Stimulated activated CD8-positive, alpha-beta memory T cell treated with anti-CD3 and anti-CD28 coated beads, Interleukin-4, amount 100 ng/mL, for 1 hour (primary cell): ENCODE measurements at places on chromosomes 4 and X.

GRCh38 chrX:124605511-124605910 is 259.1 kb downstream of the SH2D1A start:
- no peak for DNase-seq

GRCh38 chr4:151284534-151285245 is 7.7 kb downstream of the PRSS48 start:
- no peak for DNase-seq

DNA sequence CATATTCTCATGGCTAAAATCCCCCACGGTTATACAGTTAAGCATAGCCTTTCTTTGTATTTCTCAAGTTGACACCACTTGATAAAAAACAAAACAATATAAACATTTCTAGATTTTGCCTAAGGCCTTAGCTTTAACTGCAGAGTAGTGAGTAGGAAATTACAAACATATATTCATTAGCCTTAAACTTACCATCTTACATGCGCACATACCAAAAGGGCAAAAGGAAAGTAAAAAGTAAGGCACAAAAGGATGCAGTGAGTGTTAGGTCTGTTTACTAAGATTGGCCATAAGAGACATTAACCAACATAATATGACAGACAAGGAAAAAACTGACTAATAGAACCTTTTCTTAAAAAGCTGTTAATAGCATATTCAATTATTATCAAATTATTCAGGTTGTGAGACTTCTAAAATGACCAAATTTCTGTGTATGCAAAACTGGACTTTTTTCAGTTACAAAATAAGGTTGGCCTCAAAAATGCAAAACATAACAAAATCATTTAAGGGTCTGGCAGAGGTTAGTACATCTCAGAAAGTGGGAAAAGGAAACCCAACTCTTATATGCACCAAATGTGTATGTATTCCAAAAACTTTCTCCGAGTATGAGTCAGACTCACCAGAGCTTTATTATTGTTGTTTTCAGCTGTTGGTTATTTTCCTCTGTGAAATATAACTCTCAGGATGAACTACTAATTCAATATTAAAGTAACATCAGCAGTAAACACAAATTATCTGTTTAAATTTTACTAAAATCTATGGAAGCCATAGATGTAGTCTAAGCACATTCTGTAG is 39.9 kb downstream of the SEPSECS start:
- no peak for DNase-seq

DNA sequence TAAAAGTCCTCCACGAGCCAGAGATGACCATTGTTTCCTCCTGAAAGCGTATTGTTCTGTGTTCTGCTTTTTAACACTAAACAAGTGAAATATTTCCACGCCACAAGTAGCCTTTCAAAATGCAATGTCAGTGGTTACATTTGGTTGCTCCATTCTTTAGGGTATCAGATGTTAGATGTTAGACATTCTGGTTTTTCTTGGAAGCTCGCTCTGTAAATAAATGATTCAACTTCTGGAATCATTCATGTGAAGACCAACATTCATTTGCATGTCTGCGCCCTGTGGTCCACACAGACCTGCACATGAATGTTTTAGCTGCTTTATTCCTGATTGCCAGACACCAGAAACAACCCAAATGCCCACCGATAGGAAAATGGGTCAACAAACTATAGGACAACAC is 38.0 kb upstream of the HELT start:
- DNase-seq = no peak

GRCh38 chr4:20618731-20619130 is 81.5 kb upstream of the PACRGL start:
- no peak for DNase-seq

DNA sequence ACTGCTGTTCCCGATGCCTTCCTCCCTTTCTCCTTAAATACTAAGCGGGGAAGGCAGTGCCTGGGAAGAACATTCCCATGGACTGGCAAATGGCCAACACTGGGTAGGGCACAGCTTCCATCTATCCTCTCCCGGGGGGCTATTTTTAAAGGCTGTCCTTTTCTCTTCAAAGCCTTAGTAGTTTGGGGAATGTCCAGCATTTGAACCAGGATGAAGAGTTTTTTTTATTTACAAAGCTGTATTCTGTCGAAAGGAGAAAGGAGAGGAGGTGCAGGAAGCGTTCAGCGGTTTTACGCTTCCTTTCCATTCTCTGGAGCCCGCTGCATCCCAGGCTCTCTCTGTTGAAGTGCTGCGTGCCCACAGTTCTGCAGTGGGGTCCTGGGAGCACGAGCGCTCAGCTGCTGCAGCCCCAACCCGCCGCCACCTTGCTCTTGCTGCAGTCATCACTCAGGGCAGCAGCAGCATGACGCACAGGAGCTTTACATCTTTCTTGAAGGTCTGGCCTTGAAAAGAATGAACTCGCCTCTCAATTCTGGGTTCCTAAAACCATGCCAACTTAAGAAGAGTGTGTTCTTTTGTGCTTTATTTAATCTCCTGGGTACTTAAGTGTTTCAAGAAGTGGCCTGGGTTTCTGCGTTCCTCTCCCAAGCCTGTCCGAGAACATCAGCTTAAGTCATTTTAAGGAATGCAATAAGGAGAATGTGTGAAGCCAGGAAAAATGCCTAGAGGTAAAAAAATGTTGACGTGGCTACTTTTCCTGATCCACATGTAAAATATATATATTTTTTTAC is 427.2 kb downstream of the MAPK10 start:
- no peak for DNase-seq

DNA sequence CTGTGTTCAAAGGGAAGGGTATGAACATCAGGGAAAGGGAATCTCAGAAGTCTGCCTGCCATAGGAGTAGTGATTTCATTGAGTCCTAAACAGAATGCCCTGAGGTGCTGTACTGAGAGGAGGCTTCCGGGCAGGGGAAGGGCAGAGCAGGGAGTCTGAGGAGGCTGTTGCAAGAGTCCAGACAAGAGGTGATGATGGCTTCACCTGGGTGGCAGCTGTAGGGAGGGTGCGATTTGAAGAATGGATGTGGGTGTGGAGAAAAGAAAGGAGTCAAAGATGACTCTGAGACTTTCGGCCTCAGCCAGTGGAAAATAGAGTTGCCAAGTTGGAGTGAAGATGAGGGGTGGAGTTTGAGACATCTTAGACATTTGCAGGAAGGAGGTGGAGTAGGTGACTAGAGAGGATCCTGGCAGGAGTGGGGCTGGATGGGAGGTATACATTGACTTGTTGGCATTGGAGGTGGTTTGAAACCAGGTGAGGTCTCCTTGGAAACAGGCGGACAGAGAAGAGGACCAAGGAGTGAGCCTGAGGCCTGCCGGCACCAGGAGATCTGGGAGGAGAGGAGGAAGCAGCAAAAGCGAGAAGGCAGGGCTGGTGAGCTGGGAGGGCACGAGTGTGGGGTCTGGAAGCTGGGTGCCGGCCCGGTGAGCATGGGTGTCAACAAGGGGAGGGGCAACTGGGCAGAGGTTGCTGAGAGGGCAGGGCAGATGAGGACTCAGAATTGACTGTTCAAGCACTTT is 24.2 kb downstream of the TBC1D14 start:
- DNase-seq = no peak

- no peak for DNase-seq
Measured at GRCh38 chr4:181582595-181582994, 660.6 kb upstream of the TENM3 start.

DNA sequence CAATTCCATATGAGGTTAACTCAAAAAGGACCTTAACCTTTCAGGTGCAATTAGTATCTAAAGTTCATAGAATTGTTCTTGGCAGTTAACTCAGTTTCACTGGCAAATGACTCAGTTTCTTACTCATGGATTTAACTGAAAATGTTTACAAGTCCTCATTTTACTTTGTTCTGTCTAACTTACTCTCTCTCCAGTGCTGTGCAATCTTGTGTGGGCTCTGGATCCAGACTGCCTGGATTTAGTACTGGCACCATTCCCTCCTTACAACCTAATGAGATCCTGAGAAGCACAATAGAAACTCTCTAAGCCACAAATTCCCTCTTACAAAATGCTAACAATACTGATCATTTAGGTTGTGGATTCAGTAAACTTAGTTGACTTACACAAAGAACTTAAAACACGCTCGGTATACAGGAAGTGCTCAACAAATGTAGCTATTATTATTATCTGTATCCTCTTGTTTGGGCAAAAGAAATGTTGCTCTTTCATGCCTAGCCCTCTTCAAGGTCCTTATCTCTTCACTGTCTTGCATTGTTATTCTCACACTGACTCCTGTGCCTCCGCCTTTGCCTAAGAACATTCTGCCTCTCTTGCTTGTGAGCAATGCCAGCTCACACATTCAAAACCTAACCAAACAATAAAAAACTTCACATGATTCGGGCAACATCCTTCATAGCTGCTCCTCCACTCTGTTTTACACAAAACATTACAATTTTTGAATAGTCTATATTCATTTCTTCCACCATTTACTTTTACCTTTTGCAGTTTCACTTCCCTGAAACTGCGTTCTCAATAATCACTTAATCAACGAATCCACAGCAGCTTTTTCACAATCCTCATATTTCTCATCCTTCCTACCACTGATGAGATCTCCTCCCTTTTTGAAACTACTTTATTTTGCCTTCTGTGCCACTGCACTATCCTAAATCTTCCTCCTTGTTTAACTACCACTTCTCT is 91.8 kb downstream of the PDE5A start:
- no peak for DNase-seq

DNA sequence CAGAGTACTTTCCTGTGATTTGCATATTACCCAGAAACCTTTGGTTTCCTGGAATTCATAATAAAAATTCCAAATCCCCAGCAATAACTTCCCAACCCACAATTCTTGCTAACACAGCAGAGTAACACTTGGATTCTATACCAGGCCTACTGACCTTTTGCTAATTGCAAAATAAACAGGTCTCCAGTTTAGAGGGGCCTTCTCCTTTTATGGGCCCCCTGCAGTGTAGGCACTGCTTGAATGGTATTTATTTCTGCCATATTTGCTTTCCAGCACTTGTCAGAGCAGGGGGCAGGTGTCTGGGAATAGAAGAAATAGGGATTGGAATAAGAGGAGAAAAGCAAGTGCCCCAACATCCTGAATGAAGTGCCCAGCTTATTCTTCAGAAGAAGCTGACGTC is 25.3 kb upstream of the GPC3 start:
- no peak for DNase-seq

DNA sequence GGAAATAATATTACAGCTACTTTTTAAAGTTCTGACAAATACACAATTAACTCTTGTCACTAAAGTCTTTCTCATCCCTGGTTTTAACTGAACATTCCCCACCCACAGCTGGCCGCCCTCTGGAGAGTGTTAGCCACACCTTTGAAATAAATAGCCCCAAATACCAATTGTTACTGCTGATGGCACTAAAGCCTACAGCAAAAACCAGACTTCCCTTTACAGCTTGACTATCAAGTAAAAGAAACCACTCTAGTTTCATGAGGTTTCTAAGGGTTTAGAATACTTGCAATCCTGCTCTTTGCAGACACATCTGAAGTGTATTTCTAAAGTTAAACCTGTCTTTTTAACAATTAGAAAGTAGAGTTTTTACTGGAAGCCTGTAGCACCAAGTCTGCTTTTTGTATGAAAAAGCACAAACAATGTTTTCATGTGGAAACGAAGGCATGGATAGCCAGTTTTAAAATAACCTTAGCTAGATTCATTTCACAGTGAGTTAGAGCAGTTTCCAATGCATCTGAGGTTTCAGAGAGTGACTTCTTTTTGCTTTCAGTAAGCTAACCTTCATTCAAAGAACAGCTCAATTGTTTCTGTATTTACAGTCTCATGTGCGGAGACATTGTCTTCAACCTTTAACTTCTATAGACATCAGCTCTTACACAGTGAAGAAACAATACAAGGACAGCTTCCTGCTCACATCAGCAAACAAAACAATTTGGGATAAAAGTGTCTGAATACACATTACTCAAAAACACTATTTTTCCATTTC is 164.8 kb upstream of the VEGFC start:
- no peak for DNase-seq

DNA sequence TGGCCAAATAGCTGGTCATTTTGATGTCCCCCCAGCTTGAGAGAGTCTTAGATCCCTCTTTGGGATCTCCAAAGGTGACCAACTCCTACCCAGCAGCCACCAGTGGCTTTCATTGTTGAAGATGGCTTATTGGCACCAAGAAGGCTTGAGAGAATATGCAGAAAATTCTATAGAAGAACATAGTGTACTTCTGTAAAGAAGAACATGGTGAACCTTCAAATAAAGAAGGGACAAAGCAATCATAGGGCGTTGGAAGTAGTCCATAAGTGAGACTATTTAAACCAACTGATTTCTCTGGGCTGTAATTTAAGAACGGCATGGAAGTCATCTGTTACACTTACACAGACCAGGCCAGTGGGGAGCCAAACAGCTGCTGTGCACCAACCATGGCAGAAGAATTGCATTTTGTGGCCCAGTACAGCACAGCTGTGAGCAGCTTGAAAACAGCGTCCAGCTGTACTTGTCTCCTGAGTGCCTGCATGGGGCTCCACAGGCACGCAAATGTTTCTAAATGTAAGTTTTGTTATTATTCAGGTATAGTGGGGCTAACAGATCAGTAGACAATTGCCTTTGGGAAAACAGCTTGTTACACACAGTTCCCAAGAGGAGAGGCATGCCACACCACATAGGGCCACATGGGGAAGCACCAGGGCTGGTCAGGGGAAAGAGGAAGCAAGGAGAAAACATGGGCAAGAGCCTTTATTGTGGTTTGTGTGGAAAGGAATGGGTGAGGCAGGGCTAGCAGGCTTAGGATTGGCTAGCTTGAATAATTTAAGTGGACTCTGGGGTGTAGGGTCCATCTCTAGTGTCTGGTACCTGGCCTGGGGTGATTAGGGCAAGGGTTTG is 125.0 kb downstream of the ARHGAP6 start:
- DNase-seq = no peak

DNA sequence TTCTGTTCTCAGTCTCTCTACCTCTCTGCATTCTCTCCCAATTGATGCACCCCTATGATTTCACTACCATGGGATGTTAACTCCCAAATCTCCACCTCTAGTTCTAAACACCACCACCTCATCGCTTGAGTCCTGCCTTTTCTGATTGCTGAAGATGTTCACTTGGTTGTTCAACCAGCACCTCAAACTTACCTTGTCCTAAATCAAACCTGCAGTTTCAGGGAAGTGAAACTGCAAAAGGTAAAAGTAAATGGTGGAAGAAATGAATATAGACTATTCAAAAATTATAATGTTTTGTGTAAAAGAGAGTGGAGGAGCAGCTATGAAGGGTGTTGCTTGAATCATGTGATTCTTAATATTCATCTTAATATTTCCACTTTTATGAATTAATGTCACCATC is 91.0 kb downstream of the PDE5A start:
- DNase-seq = no peak

- DNase-seq = no peak
Measured at GRCh38 chr4:76979236-76979635, 29.7 kb downstream of the SEPTIN11 start.
